ENCODE measurements at places on chromosomes 12 and 14.

- no peak for DNase-seq
These were observed 11.9 kb upstream of the ANO2 start for GRCh38 chr12:5956987-5957386.

GRCh38 chr12:532908-533565 lies 73.3 kb downstream of the B4GALNT3 start:
- DNase-seq, result no peak

DNA sequence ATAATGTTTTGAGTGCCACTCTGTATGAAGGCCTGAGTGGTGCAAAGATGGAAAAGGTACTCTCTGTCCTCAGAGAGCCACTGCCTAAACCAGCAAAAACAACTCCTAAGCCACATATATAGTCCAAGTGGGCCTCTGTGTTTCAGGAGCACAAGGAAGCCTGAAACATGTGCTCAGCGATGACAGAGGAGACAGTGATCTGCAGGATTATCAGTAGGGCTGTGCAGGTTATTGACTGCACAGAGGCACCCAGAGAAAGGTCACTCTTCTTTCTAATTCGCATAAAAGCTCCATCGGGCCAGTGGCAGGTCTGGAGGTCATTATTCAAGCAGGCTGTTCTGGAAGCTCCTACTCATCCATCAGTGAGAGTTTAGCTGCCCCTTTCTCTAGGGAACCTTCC lies 361.9 kb downstream of the BCL11B start:
- no peak for DNase-seq

- no peak for DNase-seq
These were observed 137.1 kb downstream of the BRMS1L start for GRCh38 chr14:35963209-35963608.
